NCI-H526 treated with DMSO at 0.1 percent for 48 hours (cell line): ENCODE measurements at places on chromosomes 7 and 10.

GRCh38 chr7:97039374-97040065 lies 14.9 kb upstream of the DLX5 start:
- no peak for DNase-seq

DNA sequence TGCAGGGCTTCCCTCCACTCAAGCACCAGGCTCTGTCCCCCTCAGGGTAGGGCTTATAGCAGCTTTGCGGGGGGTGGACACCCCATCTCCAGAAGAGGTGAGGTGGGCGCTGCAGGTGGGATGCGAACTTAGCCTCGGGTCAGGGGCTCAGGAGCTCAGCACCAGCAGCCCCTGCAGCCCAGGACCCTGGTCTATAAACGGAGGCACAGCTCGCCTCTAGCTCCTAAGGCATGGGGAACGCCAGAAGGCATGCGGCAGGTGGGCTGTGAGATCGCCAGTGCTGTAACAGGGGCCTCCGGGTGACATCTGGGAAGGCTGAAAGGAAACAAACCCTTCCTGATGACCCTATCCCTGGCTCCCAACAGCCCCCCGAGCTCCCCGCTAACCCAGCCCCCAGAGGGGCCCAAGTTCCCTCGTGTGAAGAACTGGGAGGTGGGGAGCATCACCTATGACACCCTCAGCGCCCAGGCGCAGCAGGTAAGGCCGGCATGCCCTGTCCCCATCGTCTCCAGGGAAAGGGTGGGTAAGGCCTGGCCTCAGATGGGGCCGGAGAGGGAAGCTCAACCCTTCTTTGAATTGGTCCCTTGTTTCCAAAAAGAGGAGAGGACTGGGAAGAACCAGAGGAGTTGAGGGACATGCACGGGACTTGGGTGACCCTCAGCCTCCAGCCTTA lies 4.2 kb downstream of the NOS3 start:
- DNase-seq, result no peak

DNA sequence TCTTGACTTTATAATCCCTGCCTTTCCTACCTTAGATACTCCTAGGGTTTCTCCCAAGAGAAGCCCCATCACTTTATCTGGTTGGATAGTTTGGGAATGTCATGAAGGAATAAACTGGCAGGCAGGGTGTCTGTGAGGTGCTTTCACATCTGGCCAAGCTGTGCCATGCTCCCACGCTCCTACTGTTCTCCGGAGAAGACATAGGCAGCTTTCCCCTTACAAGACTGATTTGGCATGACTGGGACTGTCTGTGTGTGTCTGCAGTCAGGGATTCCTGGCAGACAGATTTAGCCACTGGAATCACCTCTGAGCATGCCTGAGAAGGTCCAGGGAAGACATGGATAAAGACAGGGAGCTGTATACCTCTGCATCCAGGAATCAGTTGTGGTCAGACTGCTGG lies 45.3 kb downstream of the HK1 start:
- DNase-seq, result no peak

GRCh38 chr10:26422977-26423376 lies 15.2 kb upstream of the APBB1IP start:
- no peak for DNase-seq

DNA sequence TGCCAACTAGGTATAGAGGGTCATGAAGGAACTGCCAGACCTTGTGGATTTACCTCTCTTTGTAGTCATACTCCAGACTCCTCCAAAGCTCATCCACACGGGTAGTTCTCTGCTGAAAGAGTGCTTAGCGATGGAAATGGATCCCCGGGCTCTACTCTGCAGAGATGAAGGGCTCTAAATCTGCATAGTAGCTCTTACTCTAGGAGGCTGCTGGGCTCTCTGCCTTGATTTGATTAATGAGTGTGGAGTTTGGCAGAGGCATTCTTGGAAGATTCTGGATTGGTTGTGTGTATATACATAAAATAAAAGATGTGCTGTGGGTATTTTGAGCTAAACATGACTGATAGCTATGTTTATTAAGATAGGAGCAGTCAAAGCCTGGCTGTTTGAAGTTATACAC lies 21.3 kb upstream of the CPXM2 start:
- DNase-seq, result no peak

- no peak for DNase-seq
Measured at GRCh38 chr7:24981171-24981951, 1.4 kb upstream of the OSBPL3 start.

GRCh38 chr7:27346531-27347275 lies 104.1 kb downstream of the EVX1 start:
- DNase-seq, result no peak

DNA sequence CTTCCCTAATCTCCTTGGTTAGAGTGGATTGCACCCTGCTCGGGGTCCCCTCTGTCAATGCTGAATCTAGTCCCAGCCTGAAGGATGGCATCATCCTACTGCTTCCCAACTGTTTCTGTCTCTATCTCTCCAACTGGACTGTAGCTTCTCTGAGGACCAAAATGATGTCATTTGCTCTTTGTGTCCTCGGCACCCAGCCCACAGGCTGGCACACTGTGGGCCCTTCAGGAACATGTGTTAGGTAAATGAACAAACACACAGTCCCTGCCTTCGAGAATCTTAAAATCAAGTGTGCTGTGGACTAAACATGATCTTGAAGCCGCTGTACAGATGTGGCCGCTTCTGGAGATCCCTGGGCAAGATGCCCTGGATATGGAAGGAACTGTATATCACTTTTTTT lies 5.0 kb upstream of the CDH23 start:
- no peak for DNase-seq

DNA sequence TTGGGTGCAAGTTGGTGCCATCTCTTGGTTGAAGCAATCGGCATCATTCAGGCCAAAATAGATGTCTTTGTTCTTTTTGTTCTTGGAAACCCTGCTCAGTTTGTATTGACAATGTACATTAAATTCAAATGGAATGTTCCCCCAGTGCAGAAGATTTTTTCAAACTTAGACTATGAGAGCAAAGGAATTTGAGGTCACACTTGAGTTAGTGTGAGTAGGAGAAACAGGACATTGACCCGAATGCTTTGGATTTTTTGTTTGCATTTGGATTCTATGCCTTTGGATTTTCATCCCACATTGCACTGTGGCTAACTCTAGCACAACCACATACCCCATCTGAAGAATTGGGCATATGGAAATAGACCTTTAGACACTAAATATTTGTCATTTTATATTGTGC lies 480.0 kb downstream of the GALNT17 start:
- no peak for DNase-seq
